ENCODE measurements at places on chromosomes 3 and 15. TPM values are rescaled to one million over a fixed set of nuclear protein-coding genes. Genes with fewer than 3 reads are reported as not detected.

GRCh38 chr3:124685067-124685466 lies 45.2 kb upstream of the UMPS start:
- no peak for DNase-seq

MNS1 gene
- total RNA-seq: 4.4 TPM

SPTBN5 gene
- total RNA-seq: 1.7 TPM

GRCh38 chr3:46935168-46935858 lies 41.2 kb downstream of the CCDC12 start:
- peak; percentile 70 for DNase-seq

GRCh38 chr3:142243134-142243533 lies 17.7 kb upstream of the GK5 start:
- no peak for DNase-seq

ECE2 gene
- not detected for total RNA-seq
